ENCODE measurements at places on chromosomes 5 and 9.

- no peaks in the 10 kb centered on the region for H3K4me1 ChIP-seq
- no peak overlapping the region for H3K27ac ChIP-seq
- DNase-seq, result no peak
- H3K27me3 ChIP-seq, result no peaks in the 10 kb centered on the region
These were observed 37.7 kb upstream of the ICE1 start for GRCh38 chr5:5384660-5385330.

GRCh38 chr9:132887181-132888120 lies 8.8 kb downstream of the SPACA9 start:
- no peak overlapping the region for H3K27ac ChIP-seq
- H3K4me3 ChIP-seq, result no peak overlapping the region
- H3K4me1 ChIP-seq, result no peaks in the 10 kb centered on the region
- H3K36me3 ChIP-seq, result peaks cover 9% of the 10 kb centered on the region

- peaks cover 11% of the 10 kb centered on the region for H3K4me1 ChIP-seq
- H3K4me3 ChIP-seq, result no peak overlapping the region
- peak; percentile 36 for DNase-seq
These were observed 70.8 kb upstream of the HSPA9 start for GRCh38 chr5:138645778-138646575.

- no peaks in the 10 kb centered on the region for H3K36me3 ChIP-seq
- H3K27ac ChIP-seq, result no peak overlapping the region
- no peak for DNase-seq
- H3K27me3 ChIP-seq, result no peaks in the 10 kb centered on the region
These were observed 19.8 kb downstream of the CENPP start for GRCh38 chr9:92345582-92345981.

- DNase-seq, result no peak
- H3K36me3 ChIP-seq, result no peaks in the 10 kb centered on the region
- H3K27ac ChIP-seq, result no peak overlapping the region
- H3K27me3 ChIP-seq, result no peaks in the 10 kb centered on the region
These were observed 160.4 kb downstream of the ESM1 start for GRCh38 chr5:54825005-54825404.

DNA sequence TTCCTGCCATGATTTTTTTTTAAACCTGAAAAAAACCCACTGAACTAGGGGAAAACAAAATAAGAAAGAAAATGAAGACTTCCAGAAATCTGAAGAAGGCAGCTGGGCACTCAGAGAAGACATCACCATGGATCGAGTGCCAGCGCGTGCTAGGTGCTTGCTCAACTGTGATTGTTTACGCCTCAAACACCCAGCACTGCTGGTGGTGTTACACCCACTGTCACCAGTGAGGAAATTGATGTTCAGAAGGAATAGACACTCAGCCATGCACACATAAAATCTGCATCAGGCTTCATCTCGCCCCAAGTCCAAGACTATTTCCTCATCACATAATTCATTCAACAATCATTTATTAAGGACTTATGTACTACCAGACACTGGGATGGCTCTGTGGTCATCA lies 82.1 kb downstream of the HRH2 start:
- H3K4me3 ChIP-seq, result no peak overlapping the region
- H3K36me3 ChIP-seq, result no peaks in the 10 kb centered on the region
- DNase-seq, result no peak
- H3K27me3 ChIP-seq, result no peaks in the 10 kb centered on the region

- H3K4me3 ChIP-seq, result no peak overlapping the region
- H3K27ac ChIP-seq, result no peak overlapping the region
- H3K4me1 ChIP-seq, result peaks cover 10% of the 10 kb centered on the region
- no peaks in the 10 kb centered on the region for H3K27me3 ChIP-seq
These were observed 13.1 kb upstream of the TRIM14 start for GRCh38 chr9:98132158-98132557.

DNA sequence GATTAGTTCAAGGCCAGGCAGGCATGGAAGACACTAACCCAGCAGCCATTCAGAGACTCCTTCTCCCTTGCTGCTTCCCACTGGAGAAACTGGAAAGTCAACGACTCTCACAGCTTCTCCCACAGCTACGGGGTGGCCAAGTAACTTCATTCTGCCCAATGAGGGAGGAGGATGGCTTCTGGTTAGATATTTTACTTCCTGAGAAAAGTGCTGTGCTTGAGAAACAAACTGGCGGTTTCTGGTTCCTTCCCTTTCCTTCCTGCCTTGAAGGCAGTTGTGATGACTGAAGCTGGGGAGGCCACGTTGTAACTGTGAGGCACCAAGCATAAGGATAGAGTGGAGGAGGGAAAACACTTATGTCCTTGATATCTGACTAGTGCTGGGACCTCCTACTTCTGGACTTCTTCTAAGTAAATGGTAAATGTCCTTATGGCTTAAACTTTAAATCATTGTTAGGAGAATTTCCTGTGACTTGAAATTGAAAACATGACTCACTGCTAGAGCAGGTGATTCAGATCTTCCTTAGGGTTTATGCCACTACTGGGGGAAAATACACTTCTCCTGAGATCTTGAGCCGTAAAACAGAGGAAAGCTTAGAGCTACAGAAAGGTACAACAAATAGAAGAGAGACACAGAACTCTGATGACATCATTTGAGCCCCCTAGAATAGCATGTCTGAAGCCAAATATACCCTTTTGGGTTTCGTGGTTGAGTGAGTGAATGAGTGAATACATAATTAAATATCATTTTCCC lies 3.1 kb upstream of the GNPDA1 start:
- H3K4me1 ChIP-seq, result no peaks in the 10 kb centered on the region
- peak; percentile 26 for DNase-seq
- H3K36me3 ChIP-seq, result peaks cover 7% of the 10 kb centered on the region
- no peak overlapping the region for H3K27ac ChIP-seq

- H3K4me3 ChIP-seq, result no peak overlapping the region
- H3K27me3 ChIP-seq, result no peaks in the 10 kb centered on the region
- H3K4me1 ChIP-seq, result no peaks in the 10 kb centered on the region
- DNase-seq, result no peak
These were observed 19.6 kb upstream of the ARL15 start for GRCh38 chr5:54329731-54330709.

DNA sequence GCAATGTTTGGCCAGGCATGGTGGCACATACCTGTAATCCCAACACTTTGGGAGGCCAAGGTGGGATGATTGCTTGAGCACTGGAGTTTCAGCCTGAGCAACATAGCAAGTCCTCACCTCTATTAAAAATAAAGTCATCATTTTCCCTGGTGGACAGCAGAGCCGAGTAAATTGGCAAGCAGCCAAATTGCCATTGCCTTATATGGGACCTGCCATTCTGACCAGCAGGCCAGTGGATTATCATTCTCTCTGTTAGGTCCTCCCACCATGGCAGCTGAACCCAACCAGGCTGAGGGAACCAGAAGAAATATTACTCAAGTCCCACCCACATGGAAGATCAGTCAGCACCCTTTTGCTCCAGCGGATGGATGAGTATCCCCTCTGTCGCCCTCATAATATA lies 1829.9 kb downstream of the EFNA5 start:
- DNase-seq, result no peak
- H3K27me3 ChIP-seq, result no peaks in the 10 kb centered on the region
- no peak overlapping the region for H3K27ac ChIP-seq
- no peaks in the 10 kb centered on the region for H3K4me1 ChIP-seq
- no peaks in the 10 kb centered on the region for H3K36me3 ChIP-seq

DNA sequence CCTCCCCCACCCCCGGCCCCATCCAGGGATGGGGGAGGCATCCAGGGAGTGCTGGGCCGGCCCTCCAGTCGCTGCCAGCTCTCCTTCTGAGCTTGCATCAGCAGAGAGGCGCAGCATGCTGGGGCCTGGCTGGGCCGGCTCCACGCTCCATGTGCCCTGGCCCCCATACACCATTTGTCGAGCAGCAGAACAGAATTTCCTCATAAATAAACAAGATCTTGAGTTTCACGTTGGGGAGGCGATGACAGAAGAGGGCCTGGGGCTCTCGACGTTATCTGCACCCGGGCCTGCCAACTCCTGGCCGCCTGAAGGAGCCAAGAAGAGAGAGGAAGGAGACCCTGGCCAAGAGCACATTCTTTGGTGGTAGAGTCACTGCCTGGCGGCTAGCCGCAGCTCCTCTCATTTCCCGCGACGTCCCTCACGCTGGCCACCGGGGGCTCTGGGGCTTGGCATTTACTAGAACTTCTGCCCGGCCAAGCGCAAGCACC lies 177.0 kb downstream of the FGF18 start:
- H3K36me3 ChIP-seq, result no peaks in the 10 kb centered on the region
- no peaks in the 10 kb centered on the region for H3K27me3 ChIP-seq
- H3K4me3 ChIP-seq, result no peak overlapping the region
- H3K4me1 ChIP-seq, result no peaks in the 10 kb centered on the region

DNA sequence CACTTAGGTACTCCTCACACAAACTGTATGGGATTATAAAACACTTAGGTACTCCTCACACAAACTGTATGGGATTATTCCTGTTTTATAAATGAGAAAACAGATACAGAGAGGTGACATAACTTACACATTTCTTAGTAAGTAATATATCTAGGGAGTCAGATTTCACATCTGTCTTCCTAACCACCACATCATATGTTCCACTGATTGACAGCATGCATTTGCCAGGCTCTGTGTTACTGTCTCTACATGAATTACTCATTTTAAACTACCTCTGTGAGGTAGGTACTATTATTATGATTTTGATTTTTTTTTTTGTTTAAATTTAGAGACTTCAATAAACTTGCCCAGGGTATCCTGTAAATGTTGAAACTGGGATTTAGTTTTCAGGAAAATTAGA lies 232.7 kb downstream of the CCDC171 start:
- H3K4me1 ChIP-seq, result no peaks in the 10 kb centered on the region
- H3K4me3 ChIP-seq, result no peak overlapping the region
- DNase-seq, result no peak
- H3K27ac ChIP-seq, result no peak overlapping the region
- H3K27me3 ChIP-seq, result no peaks in the 10 kb centered on the region

DNA sequence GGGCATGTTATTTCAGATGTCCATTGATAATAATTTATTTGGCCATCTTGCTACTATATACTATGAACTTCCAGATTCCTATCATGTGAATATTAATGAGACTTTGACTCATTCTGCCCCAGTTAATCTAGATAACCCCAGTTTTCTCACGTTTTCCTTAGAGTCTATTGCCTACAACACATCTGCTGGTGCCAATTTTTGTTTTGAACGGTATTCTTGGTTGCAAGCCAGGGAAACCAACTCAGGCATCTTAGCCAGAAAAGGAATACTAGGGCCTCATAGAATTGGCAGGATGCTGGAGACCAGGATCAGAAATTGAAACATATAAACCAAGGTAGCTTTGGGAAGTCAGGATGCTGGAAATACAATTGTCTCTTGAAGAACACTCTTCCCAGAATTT lies 28.0 kb upstream of the NPR3 start:
- H3K27me3 ChIP-seq, result no peaks in the 10 kb centered on the region
- H3K4me1 ChIP-seq, result no peaks in the 10 kb centered on the region
- H3K27ac ChIP-seq, result no peak overlapping the region
- H3K4me3 ChIP-seq, result no peak overlapping the region

- H3K4me1 ChIP-seq, result no peaks in the 10 kb centered on the region
- no peak for DNase-seq
- peak overlapping the region; percentile 93 for H3K4me3 ChIP-seq
- H3K27ac ChIP-seq, result no peak overlapping the region
- no peaks in the 10 kb centered on the region for H3K27me3 ChIP-seq
These were observed 442 bp downstream of the ZNF510 start for GRCh38 chr9:96777426-96777864.

- peaks cover 4% of the 10 kb centered on the region for H3K27me3 ChIP-seq
- no peaks in the 10 kb centered on the region for H3K4me1 ChIP-seq
- H3K27ac ChIP-seq, result no peak overlapping the region
- DNase-seq, result no peak
- no peaks in the 10 kb centered on the region for H3K36me3 ChIP-seq
- no peak overlapping the region for H3K4me3 ChIP-seq
These were observed 432.9 kb upstream of the ACTBL2 start for GRCh38 chr5:57915536-57915935.

DNA sequence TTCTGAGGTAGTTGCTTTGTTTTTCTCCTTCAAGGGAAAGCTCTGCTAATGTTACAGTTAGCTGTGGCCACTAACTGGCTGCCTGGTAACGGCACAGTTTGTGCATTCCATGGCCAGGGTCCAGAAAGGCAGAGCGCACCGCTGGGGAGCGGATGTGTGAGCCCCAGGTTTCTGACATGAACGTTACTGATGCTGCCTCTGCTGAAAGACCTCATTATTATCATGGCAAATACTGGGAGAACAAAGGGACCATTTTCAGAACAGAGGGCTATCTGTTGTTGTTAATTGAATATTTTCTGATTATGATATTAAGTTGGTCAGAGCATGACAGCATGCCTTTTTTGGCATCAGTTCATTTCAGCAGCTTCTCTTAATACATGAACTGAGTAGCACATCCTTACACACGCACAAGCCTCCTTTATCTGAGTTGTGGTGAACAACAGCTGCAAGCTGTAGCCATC lies 134.1 kb downstream of the NUDT12 start:
- no peaks in the 10 kb centered on the region for H3K4me1 ChIP-seq
- no peaks in the 10 kb centered on the region for H3K36me3 ChIP-seq
- no peak overlapping the region for H3K27ac ChIP-seq
- no peak for DNase-seq
- no peak overlapping the region for H3K4me3 ChIP-seq

- H3K27ac ChIP-seq, result no peak overlapping the region
- no peaks in the 10 kb centered on the region for H3K4me1 ChIP-seq
- peaks cover 14% of the 10 kb centered on the region for H3K27me3 ChIP-seq
- no peak overlapping the region for H3K4me3 ChIP-seq
- H3K36me3 ChIP-seq, result no peaks in the 10 kb centered on the region
These were observed 289.5 kb downstream of the DEPDC1B start for GRCh38 chr5:60410427-60410826.

GRCh38 chr5:60066502-60066901 lies 173.0 kb upstream of the PDE4D start:
- no peaks in the 10 kb centered on the region for H3K27me3 ChIP-seq
- no peaks in the 10 kb centered on the region for H3K4me1 ChIP-seq
- no peaks in the 10 kb centered on the region for H3K36me3 ChIP-seq
- H3K27ac ChIP-seq, result no peak overlapping the region
- no peak overlapping the region for H3K4me3 ChIP-seq
- DNase-seq, result no peak

- H3K27ac ChIP-seq, result no peak overlapping the region
- no peak for DNase-seq
- no peaks in the 10 kb centered on the region for H3K36me3 ChIP-seq
- no peaks in the 10 kb centered on the region for H3K4me1 ChIP-seq
- no peaks in the 10 kb centered on the region for H3K27me3 ChIP-seq
- no peak overlapping the region for H3K4me3 ChIP-seq
These were observed 52.2 kb downstream of the EXOSC2 start for GRCh38 chr9:130745829-130746228.

Measured in endodermal cell (in vitro differentiated cells).